ENCODE measurements at places on chromosomes 16 and 17. TPM values are rescaled to one million over a fixed set of nuclear protein-coding genes. Genes with fewer than 3 reads are reported as not detected.

GRCh38 chr17:10737168-10737622 lies 7.4 kb upstream of the TMEM220 start:
- DNase-seq, result peak; percentile 49

DNA sequence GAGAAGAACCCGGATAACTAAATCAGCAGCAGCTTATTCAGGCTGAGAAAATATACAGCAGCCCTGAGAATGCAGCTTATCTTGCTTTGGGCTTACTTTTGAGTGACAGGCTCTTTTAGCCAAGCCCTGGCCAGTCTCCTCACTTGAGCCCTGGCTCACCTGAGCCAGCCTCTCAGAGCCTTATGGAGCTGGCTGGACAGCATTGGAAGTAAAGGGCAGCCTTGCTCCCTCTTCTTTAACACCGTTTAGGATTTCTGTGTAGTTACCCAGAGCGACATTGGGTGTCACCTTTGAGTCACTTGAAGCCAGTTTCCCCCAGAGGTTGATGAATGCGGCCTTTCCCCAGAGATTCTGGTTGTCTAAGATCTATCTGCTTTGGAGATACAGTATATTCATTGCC lies 7.7 kb upstream of the NPIPB2 start:
- peak; percentile 48 for DNase-seq

DNA sequence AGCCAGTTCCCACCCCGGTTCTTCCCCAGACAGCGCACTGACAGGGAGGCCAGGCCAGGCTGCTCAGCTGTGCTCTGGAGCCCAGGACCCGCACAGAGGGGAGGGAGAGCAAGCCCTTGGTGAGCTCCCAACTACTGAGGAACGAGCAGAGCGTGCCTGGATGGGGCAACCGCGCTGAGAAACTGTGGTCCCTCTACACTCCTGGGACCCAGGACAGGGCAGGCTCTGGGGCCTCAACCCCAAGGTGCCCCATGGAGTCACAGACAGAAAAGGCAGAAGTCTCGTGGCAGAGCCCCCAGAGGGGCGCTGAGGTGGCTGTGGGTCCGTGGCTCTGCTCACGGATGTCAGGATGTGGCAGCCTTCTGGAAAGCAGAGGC lies 16.3 kb downstream of the SLX4 start:
- DNase-seq, result no peak

DNA sequence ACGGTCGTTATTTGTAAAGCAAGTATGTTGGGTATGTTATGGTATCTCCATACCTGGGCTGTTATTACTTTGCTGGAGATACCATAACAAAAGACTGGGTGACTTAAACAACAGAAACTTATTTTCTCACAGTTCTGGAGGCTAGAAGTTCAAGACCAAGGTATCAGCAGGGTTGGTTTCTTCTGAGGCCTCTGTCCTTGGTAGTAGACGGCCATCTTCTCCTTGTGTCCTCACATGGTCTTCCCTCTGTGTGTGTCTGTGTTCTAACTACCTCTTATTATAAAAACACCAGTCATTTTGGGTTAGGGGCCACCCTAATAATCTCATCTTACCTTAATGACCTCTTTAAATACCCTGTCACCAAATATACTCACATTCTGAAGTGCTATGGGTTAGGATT lies 33.2 kb upstream of the MRTFB start:
- DNase-seq, result no peak

- DNase-seq, result no peak
These were observed 711.2 kb downstream of the MAF start for GRCh38 chr16:78889346-78889745.

ABCA10 gene
- total RNA-seq, result 1.8 TPM

ZDHHC7 gene
- 55.0 TPM for total RNA-seq

DNA sequence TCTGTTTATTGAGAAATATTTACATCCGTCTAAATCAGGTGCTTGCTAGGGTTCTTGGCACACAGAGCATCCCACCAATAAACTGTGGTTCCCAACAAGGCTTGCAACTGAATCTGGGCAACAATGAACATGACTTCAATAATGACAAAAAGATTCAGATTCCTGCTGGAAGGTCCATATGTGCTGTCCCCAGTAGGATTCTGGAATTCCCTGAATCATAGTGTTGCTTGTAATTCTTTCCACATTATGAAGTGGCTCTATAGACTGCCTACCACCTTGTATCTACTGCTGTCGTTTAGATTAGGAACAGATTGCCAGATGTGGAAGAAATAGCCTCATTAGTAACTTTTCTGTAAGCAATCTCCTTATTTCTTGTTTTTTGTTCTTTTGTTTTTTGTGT lies 265.9 kb downstream of the WWOX start:
- DNase-seq, result peak; percentile 13

CYGB gene
- 0.25 TPM for total RNA-seq

- DNase-seq, result no peak
These were observed 45.1 kb upstream of the DNAH9 start for GRCh38 chr17:11553135-11553534.

ICAM2 gene
- total RNA-seq, result 0.14 TPM

- no peak for DNase-seq
These were observed 2.4 kb downstream of the NECAB2 start for GRCh38 chr16:83970430-83970815.

DNA sequence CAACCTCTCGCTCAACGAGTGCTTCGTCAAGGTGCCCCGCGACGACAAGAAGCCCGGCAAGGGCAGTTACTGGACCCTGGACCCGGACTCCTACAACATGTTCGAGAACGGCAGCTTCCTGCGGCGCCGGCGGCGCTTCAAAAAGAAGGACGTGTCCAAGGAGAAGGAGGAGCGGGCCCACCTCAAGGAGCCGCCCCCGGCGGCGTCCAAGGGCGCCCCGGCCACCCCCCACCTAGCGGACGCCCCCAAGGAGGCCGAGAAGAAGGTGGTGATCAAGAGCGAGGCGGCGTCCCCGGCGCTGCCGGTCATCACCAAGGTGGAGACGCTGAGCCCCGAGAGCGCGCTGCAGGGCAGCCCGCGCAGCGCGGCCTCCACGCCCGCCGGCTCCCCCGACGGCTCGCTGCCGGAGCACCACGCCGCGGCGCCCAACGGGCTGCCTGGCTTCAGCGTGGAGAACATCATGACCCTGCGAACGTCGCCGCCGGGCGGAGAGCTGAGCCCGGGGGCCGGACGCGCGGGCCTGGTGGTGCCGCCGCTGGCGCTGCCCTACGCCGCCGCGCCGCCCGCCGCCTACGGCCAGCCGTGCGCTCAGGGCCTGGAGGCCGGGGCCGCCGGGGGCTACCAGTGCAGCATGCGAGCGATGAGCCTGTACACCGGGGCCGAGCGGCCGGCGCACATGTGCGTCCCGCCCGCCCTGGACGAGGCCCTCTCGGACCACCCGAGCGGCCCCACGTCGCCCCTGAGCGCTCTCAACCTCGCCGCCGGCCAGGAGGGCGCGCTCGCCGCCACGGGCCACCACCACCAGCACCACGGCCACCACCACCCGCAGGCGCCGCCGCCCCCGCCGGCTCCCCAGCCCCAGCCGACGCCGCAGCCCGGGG lies 1.3 kb downstream of the FOXC2 start:
- DNase-seq, result no peak

CDC6 gene
- 48.0 TPM for total RNA-seq

GRCh38 chr17:76561799-76562268 lies 22.0 kb downstream of the PRCD start:
- DNase-seq, result no peak

GRCh38 chr16:69938981-69939820 lies 11.9 kb upstream of the CLEC18A start:
- no peak for DNase-seq

DNA sequence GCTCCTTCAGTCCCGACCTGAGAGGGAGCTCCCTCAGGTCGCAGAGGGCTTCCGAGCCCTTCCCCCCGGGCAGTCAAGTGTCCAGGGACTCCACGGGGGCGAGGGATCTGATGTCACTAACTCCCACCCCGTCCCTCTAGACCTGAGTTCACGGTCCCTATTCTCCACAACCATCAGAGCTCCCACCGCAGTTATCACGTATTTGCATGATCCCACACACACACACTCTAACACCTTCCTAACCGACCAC lies 3.7 kb upstream of the PER1 start:
- DNase-seq, result no peak

DNA sequence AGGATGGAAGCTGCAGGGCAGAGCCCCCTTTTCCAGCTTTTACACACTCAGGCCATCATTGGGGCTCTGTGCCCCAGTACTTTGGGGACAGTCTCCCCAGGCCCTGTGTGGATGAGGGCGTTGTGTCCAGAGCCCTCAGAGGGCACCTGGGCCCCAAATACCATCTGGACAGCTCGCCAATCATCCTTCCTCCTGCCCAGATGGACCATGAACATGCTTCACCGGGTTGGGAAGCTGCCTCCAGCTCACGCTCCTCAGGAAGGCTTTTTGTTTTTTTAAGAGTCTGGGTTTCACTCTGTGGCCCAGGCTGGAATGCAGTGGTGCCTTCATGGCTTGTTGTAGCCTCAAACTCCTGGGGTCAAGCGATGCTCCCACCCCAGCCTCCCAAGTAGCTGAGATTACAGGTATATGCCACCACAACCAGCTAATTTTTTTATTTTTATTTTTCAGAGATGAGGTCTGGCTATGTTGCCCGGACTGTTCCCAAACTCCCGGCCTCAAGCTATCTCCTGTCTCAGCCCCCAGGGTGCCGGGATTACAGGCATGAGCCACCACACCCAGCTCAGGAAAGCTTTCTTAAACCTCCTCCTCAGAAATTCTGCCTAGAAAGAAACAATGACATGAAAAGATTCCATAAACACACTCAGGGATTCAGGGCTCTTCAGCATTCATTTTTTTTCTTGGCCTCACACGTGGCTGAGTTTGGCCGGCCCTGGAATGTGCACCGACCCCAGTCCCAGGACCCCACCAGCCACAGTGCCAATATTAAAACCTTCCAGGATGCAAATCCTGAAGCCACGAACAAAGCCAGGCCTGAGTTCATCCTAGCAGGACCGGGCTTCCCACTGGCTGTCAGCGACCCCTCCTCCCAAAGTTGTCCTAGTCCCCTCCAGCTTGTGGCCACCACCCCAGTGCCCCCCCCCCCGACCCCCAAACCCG lies 27.4 kb upstream of the ZNF423 start:
- DNase-seq, result no peak

- peak; percentile 66 for DNase-seq
These were observed 27.5 kb downstream of the ZFHX3 start for GRCh38 chr16:73020409-73020884.

ACSM3 gene
- total RNA-seq, result 1.6 TPM

CIBAR2 gene
- not detected for total RNA-seq

CRYBA1 gene
- total RNA-seq, result not detected

DNA sequence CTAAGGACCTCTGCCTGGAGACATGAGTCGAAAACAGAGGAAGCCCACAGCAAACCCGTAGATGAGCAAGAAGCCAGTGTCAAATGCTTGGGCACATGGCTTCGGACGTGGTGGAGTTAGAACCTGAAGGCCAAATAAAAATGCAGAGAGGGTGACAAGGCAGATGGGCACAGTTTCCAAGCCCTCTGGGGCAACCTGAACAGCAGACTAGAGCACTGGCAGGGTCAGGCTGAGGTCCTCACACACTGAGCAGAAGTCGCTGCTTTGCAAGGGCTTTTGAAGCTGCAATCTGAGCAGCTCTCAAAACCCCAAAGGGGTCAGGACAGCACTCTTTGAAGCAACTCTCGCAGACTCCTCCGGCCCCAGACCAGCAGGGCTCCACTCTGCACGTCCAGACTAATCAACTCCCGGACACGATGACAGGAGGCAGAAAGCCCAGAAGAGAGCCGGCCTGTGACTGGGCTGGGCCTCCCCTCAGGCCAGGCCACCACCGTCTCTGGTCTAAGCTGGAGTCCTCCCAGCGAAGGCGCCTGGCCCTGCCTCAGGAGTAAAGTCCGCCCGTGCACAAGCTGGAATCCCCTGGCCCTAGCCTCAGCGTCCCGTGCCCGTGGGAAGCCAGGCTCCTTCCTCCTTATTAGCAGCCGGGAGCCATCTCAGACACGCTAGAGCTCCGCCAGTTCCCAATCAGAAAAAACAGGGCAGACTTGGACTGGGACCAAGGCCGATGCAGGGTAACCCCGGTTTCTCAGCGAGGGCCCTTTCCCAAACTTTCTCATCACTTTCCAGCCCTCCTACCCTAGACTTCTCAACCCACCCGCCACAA lies 924 bp downstream of the SMARCD2 start:
- no peak for DNase-seq

DNA sequence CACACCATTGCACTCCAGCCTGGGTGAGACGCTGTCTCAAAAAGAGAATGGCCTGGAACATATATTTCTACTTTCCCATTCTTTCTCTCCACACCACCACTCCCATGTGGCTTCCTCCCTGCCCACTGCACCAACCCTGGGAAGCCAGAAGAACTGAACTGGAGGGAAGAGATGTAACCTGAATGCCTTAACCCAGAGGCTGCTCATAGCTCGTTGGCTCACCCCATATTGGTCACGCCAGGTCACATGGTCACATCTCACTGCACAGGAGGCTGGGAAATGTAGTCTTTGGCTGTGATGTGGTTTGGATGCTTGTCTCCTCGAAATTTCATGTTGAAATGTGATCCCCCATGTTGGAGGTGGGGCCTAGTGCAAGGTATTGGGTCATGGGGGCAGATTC lies 5.9 kb upstream of the DNAH17 start:
- peak; percentile 44 for DNase-seq

DNA sequence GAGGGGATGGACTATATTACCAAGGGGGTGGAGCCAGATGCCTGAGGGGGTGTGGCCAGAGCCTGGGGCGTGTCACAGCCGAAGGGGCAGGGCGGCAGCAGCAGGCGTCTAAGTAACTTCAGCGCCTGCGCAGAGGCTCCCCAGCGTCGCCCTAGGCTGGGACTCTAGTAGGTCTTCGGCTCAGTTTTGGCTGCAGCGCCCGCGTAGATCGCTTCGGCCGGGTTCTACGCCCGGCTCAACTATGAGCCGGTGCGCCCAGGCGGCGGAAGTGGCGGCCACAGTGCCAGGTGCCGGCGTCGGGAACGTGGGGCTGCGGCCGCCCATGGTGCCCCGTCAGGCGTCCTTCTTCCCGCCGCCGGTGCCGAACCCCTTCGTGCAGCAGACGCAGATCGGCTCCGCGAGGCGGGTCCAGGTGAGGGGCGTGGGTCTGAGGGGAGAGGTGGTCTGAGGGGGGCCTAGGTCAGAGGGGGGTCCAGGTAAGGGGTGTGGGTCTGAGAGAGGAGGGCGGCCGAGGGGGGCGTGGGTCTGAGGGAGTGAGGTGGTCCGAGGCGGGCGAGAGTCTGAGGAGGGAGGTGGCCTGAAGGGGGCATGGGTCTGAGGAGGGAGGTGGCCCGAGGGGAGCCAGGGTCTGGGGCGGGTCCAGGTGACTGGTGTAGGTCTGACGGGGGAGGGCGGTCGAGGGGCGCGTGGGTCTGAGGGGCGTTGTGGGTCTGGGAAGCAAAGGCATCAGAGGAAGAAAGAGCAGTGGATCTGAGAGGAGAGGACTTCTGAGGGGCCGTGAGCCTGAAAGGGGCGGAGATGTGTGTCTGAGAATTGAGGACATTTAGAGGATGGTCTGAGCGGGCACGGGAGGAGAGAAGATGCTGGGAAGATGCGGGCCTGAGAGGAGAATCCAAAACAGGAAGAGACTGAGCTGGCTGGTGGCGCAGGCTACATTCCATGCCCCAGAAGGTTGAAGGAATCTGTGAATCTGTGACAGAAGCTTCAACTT lies at the start of gene LPCAT2:
TSS of gene LPCAT2 (plus strand) at position 132 of the 991 bp plus-strand sequence. CDS start at position 242, 110 bp downstream.
- DNase-seq, result peak; percentile 45

HP gene
- not detected for total RNA-seq

GRCh38 chr17:75878174-75878998 lies at the start of gene TRIM47:
Gene TRIM47, minus strand, starts transcription at chr17:75878581. Its CDS starts 33 bp downstream, at chr17:75878548.
- DNase-seq, result no peak

DHX40 gene
- 75.0 TPM for total RNA-seq
